Liver (tissue), 10 donors: ENCODE measurements at places on chromosomes 13 and 19. TPM values are rescaled to one million over a fixed set of nuclear protein-coding genes. Genes with fewer than 3 reads are reported as not detected.
A peak's percentile ranks its signal among the peaks of the same experiment; 100 is the strongest.

DNA sequence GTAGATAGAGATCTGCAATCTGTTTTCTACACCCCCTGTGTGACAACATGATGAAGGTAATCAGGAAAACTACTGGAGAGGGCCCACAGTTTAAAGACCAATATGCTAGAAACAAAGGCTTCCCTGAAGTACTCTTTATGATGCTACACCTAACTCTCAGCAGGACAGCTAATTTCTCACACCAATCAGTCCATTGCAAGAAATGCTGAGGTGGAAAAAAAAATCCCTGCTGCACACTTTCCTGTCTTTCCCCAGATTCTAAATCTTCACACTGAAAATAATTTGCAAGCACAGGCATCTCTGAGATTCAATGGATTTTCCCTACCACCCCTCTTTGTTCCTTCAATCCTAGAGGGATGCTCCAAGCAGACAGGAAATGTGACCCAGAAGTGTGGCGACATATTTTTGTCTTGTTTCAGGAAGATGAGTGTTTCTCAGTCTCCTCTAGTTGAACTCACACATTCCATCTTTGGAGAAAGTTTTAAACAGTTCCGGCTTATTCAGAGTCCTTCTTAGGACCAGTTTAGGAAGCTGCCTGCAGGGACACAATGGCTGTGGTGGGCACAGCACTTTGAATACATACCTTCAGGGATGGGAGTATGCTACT is 671.6 kb downstream of the DIAPH3 start:
- H3K27ac ChIP-seq, result no peak overlapping the region
- no peaks in the 10 kb centered on the region for H3K36me3 ChIP-seq
- H3K4me1 ChIP-seq, result no peaks in the 10 kb centered on the region
- H3K27me3 ChIP-seq, result no peaks in the 10 kb centered on the region

- H3K27ac ChIP-seq, result no peak overlapping the region
- H3K4me3 ChIP-seq, result no peak overlapping the region
- no peak for DNase-seq
- peaks cover 4% of the 10 kb centered on the region for H3K4me1 ChIP-seq
Measured at GRCh38 chr13:113846636-113847318, 17.1 kb downstream of the GAS6 start.

- peak; percentile 47 for DNase-seq
- no peak overlapping the region for H3K27ac ChIP-seq
- H3K27me3 ChIP-seq, result peaks cover 2% of the 10 kb centered on the region
- H3K4me1 ChIP-seq, result no peaks in the 10 kb centered on the region
- no peaks in the 10 kb centered on the region for H3K36me3 ChIP-seq
Measured at GRCh38 chr19:294946-295686, 3.9 kb upstream of the PLPP2 start.

- H3K4me3 ChIP-seq, result no peak overlapping the region
- H3K27ac ChIP-seq, result no peak overlapping the region
- no peaks in the 10 kb centered on the region for H3K4me1 ChIP-seq
- DNase-seq, result no peak
Measured at GRCh38 chr13:96816874-96817273, 177.4 kb downstream of the OXGR1 start.

GRCh38 chr13:79392882-79393563 is 13.0 kb downstream of the RBM26 start:
- H3K36me3 ChIP-seq, result peaks cover 2% of the 10 kb centered on the region
- no peaks in the 10 kb centered on the region for H3K27me3 ChIP-seq
- H3K4me1 ChIP-seq, result peaks cover 8% of the 10 kb centered on the region
- no peak overlapping the region for H3K4me3 ChIP-seq
- DNase-seq, result no peak

- no peaks in the 10 kb centered on the region for H3K27me3 ChIP-seq
- H3K4me3 ChIP-seq, result no peak overlapping the region
- no peaks in the 10 kb centered on the region for H3K36me3 ChIP-seq
- no peak for DNase-seq
- no peaks in the 10 kb centered on the region for H3K4me1 ChIP-seq
Measured at GRCh38 chr13:25166306-25166705, 5.8 kb downstream of the AMER2 start.

DNA sequence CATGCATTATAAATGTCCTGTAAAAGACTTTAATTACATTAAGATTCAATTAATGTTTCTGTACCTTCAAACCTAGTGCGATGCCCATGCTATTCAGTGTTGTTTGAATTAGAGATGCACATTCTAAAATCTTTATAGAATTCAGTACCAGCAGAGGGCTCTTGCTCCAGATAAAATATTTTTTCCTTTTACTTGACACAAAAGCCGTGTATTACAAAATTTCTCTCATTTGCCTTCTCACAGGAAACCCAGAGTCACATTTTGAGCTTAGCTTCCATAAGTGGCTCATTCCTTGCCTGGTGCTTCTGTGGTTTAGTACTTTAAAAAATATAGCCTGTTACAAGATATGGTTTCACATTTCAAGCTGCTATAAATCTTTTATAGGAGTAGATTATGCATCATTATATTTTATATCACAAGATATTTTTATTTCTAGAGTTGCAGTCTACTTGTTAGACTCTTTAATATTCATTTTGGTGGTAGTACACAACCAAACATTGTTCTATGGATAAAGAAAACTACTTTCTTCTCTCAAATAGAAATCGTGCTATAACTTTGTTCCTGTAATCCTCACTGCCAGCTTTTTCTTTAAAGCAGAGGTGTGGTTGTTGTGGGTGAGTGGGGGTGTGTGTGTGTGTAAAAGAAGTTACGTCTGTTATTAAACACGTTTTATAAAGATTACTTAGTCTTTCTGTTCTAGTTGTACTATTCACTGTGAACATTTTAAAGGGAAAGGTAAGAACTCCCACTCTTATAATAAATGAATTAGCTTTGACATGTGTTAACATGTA is 101.4 kb downstream of the RNF17 start:
- H3K36me3 ChIP-seq, result no peaks in the 10 kb centered on the region
- H3K4me3 ChIP-seq, result no peak overlapping the region
- no peaks in the 10 kb centered on the region for H3K4me1 ChIP-seq
- no peak for DNase-seq

- H3K27me3 ChIP-seq, result no peaks in the 10 kb centered on the region
- DNase-seq, result peak; percentile 89
- H3K27ac ChIP-seq, result peak within 1 kb of the TSS; percentile 90
- H3K4me1 ChIP-seq, result no peaks in the 10 kb centered on the region
- peak within 1 kb of the TSS; percentile 86 for H3K4me3 ChIP-seq
Measured at GRCh38 chr19:9140159-9140874, at the start of gene ZNF317. Gene ZNF317, plus strand, starts transcription at chr19:9140397. Its CDS starts 15,620 bp downstream, at chr19:9156017.

DNA sequence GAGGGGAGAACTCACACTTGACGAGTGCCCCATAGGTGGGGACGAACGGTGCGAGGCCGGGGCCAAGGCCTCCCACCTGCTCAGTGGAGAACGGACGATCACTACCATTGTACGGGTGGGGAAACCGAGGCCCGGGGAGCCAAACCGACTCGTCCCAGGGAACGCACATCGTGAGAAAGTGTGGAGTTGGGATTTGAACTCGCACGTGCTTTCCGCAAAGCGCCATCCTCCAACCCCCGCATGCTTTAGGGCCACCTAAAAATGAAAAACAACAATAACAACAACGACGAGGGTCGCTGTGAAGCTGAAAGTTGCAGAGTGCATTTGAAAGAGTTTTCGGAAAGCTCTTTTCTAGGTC is 458 bp downstream of the ARHGEF1 start:
- no peaks in the 10 kb centered on the region for H3K36me3 ChIP-seq
- no peaks in the 10 kb centered on the region for H3K27me3 ChIP-seq
- H3K4me3 ChIP-seq, result peak overlapping the region; percentile 78
- DNase-seq, result no peak

- no peak for DNase-seq
- no peaks in the 10 kb centered on the region for H3K4me1 ChIP-seq
- H3K36me3 ChIP-seq, result peaks cover 19% of the 10 kb centered on the region
- no peaks in the 10 kb centered on the region for H3K27me3 ChIP-seq
Measured at GRCh38 chr19:41871573-41872383, 5.3 kb upstream of the CD79A start.

DNA sequence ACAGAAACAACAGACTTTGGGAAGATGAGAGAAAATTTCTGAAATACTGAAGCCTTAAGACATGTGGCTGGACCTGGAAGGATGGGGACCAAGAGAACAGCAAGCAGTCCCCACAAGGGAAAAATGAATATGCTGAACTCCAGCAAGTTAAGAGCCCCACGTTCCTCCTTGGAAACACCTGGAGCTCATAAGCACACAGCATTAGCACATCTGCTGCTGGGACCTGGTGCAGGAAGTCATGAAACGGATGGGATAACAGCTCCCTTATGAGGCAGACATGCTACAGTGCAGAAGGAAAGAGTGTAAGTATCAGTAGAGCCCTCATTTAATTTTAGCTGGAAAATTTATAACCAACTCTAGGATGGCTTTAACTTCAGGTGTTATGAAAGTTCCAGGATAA is 67.3 kb downstream of the SLC15A1 start:
- no peak overlapping the region for H3K27ac ChIP-seq
- H3K4me1 ChIP-seq, result no peaks in the 10 kb centered on the region
- peaks cover 10% of the 10 kb centered on the region for H3K36me3 ChIP-seq
- DNase-seq, result no peak
- no peaks in the 10 kb centered on the region for H3K27me3 ChIP-seq

DNA sequence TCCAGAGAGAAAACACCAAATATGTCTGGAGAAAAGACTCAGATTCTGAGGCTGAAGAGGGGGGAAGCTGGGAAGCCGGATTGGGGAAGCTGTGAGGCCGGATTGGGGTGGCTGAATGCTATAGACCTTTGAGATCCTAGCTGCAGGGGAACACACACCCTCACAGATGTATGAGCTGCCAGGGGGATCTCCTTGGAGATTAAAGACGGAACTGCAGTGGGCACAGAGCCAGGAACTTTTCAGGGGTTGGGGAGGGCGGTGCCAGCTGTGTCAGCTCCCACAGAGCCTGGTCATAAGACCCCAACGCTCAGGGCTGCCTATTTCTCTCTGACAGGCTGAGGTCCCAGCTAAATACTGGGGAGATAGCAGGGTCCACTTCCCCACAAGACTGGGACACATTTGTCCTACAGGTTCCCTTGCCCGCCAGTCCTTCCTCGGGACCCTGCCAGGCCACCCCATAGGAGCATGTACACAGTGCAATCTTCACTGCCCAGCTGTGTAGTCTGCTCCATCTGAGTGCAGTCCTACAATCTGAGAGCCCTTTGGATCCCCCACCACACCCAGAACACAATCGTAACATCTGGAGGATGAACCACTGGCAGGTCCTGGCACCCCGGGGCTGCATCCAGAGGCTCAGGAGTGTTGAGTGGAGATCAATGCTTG is 1893.9 kb downstream of the PCDH9 start:
- H3K36me3 ChIP-seq, result no peaks in the 10 kb centered on the region
- no peak overlapping the region for H3K4me3 ChIP-seq
- no peak for DNase-seq
- no peaks in the 10 kb centered on the region for H3K27me3 ChIP-seq
- no peaks in the 10 kb centered on the region for H3K4me1 ChIP-seq

DNA sequence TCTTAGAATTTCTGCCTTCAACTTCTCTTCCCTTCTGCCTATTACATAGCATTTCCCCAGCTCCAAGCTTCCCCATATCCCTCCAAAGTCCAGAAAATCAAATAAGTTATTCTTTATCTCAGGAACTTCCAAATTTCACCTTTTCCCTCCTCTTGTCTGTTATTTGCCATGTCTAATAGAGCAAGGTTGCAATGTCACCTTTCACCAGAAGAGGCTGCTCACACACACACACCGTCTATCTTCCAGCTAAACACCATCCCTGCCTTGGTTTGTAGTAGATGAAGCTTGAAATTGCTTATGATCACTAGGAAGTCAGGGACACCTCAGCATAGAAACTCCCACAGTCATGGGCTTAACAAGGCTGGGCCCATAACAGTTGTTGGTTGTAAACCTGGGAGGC is 48.4 kb downstream of the ZNRF4 start:
- no peaks in the 10 kb centered on the region for H3K36me3 ChIP-seq
- H3K27ac ChIP-seq, result no peak overlapping the region
- no peaks in the 10 kb centered on the region for H3K4me1 ChIP-seq
- H3K27me3 ChIP-seq, result peaks cover 2% of the 10 kb centered on the region
- no peak overlapping the region for H3K4me3 ChIP-seq
- DNase-seq, result no peak

The RFPL4A gene
- 0.12 TPM for polyA plus RNA-seq

The UGGT2 gene
- polyA plus RNA-seq, result 9.7 TPM

The NOVA2 gene
- 0.37 TPM for polyA plus RNA-seq

The URAD gene
- not detected for polyA plus RNA-seq

The PLPPR2 gene
- 12.6 TPM for polyA plus RNA-seq

The CEACAM4 gene
- 0.63 TPM for polyA plus RNA-seq
